ENCODE measurements at places on chromosomes 4 and X. TPM values are rescaled to one million over a fixed set of nuclear protein-coding genes. Genes with fewer than 3 reads are reported as not detected.

Gene MAOA
- total RNA-seq, result 4.8 TPM

Gene CFAP47
- under 0.01 TPM for total RNA-seq

Gene INTS12
- 15.2 TPM for total RNA-seq

Gene ZAR1
- total RNA-seq, result not detected

Gene GAB3
- 5.0 TPM for total RNA-seq

All from smooth muscle cell of bladder (primary cell).